Stimulated activated CD8-positive, alpha-beta memory T cell treated with anti-CD3 and anti-CD28 coated beads, Interleukin-7, amount 100 ng/mL, for 1 hour (primary cell): ENCODE measurements at places on chromosomes 2 and 18.

DNA sequence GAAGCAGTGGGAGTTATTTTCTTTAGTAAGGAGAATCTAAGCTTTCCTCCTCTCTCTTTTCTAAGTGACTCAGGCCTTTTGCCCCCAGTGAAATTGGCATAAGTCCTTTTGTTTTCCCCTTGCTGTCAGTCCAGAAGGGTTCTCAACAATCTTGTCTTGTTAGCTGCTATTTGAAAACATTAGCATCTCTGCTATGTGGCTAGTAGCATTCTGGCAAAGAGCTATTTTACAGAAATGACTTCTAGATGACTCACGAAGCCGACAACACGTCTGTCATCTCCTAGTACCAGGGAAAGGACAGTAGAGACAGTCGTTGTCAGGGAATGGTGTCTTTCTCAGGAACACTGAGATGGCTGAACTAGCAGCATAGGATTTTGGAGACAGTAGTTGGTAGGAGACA, 14.7 kb downstream of the SMARCAL1 start:
- DNase-seq: no peak

DNA sequence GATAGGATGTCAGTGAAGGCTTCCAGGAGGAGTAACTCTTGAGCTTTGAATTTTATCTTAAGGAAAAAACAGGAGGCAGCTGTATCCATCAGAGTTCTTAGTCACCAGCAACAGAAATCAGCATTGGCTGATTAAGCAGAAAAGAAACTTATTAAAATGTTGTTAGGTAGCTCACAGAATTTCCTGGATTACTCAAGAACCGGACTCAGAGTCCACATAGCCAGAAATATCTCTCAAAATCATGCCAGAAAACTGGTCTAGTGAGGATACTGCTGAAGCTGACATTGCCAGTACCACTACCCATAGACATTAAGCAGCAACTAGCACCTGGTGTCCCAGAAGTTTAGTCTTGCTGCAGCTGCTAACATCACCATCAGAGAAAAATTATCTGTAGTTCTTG, 10.1 kb upstream of the AFTPH start:
- DNase-seq: no peak

- DNase-seq: no peak
Measured at GRCh38 chr18:74899554-74899953, 301.9 kb downstream of the ZNF407 start.

DNA sequence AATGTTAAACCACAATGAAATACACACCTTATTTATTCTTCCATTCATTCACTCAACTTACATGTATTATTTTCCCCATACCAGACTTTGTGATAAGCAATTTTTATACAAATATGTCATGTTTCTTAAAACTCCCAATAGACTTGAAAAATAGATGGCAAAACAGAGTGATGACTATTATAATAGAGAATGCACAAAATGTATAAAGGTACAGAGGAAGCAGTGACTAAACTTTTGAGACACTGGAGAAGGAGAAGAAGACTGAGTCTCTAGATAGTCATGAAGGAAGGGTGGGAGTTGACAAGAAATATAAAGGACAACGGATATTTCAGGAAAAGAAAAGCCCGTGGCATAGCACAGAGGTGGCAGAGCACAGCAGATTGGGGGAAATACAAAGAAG, 198.1 kb upstream of the SLC39A10 start:
- no peak for DNase-seq

GRCh38 chr2:39488450-39488849, 51.4 kb upstream of the MAP4K3 start:
- no peak for DNase-seq

DNA sequence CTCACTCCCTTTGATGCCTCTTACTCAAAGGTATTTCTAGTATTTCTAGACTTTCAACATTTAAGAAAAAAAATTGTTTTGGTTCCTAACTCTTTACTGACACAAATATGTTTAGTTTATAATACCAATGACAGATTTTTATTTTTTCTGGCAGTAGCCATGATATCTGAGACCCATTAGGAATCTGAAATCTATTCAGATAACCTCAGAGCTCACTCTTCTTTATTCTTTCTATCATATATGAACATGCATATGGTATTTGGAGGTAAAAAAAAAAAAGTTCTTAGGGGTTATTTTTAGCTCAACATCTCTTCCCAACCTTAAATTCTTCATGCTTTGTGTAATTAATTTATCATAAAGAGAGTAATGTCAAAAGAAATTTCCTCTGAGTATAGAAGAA, 465.5 kb downstream of the CDH2 start:
- DNase-seq: no peak

DNA sequence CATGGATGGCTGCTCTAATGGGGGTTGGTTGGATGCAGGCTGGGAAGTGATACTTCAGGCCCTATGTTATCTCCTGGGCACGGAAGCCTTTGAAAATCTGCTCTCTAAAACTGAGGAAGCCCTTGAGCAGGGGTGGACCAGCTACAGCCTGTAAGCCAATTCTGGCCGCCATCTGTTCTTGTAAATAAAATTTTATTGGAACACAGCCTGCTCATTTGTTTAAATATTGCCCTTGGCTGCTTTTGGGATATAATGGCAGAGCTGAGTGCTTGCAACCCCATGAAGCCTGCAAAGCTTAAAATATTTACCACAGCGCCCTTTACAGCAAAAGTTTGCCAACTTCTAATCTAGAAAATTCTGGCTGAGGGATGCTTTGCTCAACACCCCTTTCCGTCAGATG, 11.9 kb upstream of the IGFBP2 start:
- no peak for DNase-seq

DNA sequence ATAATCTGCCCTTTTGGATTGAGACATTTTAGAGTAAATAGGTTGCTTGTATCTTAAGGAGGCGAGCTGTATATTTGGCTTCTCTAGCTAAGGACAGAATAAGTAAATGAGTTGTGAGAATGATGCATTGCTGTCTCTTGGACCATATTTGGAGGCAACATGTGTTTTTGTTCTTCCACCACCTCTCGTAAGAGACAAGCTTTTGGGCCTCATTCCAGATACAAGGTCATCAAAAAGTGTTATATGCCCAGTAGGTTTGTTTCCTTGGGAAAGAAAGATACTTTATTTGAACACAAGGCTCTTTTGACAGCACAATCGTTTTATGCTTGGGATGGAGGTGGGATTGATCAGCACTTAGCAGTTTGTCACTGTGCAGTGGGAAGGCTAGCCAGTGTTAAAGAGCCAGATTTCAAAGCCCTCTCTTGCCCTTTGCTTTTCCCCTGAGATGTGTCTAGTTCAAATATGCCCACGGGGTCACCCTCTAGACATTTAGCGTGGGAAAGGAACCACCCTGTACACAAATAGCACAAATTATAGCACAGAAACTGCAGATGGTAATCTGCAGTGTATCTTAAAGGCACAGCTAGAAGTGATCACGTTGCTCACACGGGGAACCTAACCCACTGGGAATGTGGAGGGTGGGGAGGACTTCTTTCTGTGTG, 131.3 kb downstream of the MAP4K4 start:
- no peak for DNase-seq

DNA sequence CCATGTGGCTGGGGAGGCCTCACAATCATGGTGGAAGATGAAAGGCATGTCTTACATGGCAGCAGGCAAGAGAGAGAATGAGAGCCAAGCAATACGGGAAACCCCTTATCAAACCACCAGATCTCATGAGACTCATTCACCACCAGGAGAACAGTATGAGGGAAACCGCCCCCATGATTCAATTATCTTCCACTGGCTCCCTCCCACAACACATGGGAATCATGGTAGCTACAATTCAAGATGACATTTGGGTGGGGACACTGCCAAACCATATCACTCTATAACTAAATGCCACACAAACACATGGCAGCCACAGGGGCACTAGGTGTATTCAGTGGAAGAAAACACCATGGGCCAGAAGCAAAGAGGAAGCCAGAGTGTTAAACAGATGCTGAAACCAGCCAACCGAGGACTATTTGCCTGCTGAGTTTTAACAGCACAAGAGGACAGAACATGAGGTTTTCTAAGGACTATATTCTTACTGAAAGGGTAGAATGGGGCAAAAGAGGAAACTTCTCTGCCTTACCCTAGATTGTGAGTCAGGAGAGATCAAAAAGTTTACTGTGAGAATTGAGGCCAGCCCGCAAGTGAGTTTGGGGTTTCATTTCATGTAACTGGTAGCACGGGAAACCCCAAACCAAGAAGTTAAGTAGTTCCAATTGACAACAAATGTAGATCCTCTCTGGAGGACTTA, 49.2 kb downstream of the SIGLEC15 start:
- DNase-seq: no peak

GRCh38 chr2:52340171-52340570, 1308.2 kb upstream of the NRXN1 start:
- DNase-seq: no peak

DNA sequence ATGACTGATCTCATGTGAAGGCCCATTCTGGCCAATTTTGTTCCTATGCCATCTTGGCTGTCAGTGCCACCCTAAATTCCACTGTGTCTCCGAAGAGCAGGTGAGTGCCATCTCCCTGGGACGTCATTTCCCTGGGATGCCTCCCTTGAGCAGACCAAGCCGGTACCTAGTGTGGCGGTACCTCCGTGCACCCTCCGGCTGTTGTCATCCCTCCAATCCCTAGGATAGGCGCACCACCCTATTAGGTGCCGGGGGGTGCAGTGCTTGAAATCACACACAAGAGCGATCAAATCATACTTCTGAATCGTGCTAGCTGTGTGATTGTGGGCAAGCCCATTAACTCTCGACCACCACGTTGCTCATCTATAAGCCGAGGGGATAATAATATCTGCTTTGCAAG, 81.8 kb upstream of the GLI2 start:
- no peak for DNase-seq

DNA sequence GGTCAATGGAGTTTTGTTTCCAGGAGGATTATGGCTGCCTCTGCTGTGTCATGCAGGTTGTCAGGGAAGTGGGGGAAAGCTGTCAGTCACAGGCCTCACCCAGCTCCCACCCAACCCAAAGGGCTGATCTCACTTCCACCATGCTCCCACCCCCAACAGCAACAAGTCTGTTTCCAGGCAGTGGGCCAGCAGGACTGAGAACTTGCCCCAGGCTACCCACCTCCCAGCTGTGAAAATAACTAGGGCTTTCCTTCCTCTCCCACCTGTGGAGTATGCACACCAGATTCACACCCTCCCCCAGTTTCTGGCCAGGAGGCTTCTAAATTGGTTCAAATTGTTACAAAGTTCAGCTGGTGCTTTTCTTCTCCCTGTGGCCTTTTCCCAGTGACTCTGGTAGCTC, 95.6 kb upstream of the ACVR1 start:
- no peak for DNase-seq

DNA sequence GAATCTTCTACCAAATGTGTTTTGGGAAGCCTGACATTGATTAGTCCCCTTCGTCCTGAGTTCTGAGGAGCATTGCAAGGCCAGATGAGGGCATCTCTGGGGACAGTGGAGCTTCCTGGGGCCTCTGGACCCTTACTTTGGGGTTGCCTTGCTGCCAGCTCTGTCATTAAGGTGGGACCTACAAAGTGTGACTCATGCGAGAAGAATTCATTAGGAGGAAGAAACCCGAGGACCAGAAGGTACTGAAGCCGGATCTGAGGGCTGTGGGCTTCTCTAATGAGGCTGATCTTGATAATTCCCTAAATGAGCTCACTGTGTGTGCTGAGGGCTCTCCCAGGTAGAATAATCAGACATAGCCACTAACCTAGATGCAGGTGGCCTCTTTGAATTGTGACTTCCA, 695 bp upstream of the SCYGR2 start:
- no peak for DNase-seq

- DNase-seq: no peak
Measured at GRCh38 chr18:73962256-73962655, 185.4 kb downstream of the FBXO15 start.

DNA sequence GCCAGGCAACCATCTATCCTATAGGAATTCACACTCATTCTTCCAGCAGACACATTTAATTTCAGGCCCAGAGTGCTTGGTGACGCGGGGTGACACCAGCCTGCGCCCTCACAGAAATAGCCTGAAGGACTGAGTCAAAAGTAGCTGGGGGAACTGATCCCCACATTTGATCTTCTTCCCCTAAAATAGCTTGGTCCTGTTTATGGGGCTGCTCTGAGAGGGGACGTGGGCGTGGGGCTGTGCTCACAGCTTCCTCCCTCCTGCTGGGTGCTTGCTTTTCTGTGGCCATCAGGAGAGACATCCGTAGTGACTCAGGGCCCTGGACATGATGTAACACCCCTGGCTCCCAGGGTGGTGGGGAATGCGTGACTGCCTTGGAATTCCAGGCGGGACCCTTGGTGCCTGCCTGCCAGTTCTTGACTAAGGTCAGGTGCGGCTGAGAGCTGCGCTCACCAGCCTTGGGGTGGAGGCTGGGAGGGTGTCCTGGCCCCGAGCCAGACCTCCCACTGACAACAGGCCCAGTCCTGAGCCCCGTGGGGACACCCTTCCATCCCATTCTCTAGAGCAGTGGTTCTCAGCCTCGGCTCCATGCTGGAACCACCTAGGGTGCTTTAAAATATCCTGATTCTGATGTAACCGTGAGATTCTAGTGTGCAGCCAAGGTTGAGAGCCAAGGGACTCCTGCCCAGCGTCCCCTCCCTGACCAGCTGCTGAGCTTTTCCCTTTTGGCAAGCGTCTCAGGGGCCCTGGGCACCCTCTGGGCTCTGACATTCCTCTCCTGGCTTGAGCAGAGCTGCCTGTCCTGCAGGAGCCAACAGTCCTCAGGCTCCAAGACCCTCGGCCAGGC, 47.4 kb upstream of the SMAD7 start:
- no peak for DNase-seq

DNA sequence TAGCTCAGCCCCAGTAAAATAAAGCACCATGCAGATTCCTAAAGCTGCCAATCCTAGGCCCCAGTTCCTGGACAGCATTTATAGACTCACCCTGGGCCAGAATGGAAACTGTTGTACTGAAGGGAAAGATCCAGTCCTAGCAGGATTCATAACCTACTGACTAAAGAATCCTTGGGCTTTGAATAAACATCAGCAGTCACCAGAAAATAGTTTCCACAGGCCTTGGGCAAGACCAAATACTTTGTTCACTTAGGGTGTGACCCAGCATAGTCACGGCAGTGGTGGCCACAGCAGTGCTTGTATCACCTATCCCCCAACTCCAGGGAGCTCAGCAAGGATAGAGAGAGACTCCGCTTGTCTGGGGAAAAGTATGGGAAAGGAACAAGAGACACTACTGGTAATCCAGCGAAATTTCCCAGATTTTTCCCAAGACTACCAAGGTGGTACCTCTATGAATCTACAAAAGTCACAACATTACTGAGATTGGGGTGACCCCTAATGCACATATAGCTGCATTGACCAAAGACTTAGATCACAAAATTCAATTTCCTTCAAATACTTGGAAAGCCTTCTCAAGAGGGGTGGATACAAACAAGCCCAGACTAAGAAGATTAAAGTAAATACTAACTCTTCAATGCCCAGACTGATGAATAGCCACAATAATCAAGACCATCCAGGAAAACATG, 748.1 kb upstream of the LRATD1 start:
- DNase-seq: no peak
